H7 (cell line): ENCODE measurements at places on chromosomes 1 and 21. TPM values are rescaled to one million over a fixed set of nuclear protein-coding genes. Genes with fewer than 3 reads are reported as not detected.

TRIM17 gene
- total RNA-seq, result 4.9 and 5.6 TPM in 2 replicates

CDK18 gene
- total RNA-seq, result 48.3 and 52.0 TPM in 2 replicates

PLPP3 gene
- total RNA-seq, result 33.8 and 45.2 TPM in 2 replicates

PGLYRP4 gene
- total RNA-seq, result not detected in 2 replicates

ALPL gene
- total RNA-seq, result 181 and 187 TPM in 2 replicates

C1orf116 gene
- total RNA-seq, result 0.52 and 0.55 TPM in 2 replicates

TRNP1 gene
- 28.9 and 30.5 TPM in 2 replicates for total RNA-seq

CRYAA gene
- total RNA-seq, result not detected in 2 replicates

OLFML3 gene
- total RNA-seq, result 226 and 276 TPM in 2 replicates

RIPPLY3 gene
- 0.52 and 0.94 TPM in 2 replicates for total RNA-seq

SPRR2B gene
- not detected in 2 replicates for total RNA-seq
